A549 (cell line): ENCODE measurements at places on chromosomes 12 and 14.

GRCh38 chr12:126967152-126967551 is 1299.8 kb upstream of the TMEM132C start:
- no peak for DNase-seq

- DNase-seq: no peak
Measured at GRCh38 chr12:106487664-106488063, 95.1 kb upstream of the RFX4 start.

DNA sequence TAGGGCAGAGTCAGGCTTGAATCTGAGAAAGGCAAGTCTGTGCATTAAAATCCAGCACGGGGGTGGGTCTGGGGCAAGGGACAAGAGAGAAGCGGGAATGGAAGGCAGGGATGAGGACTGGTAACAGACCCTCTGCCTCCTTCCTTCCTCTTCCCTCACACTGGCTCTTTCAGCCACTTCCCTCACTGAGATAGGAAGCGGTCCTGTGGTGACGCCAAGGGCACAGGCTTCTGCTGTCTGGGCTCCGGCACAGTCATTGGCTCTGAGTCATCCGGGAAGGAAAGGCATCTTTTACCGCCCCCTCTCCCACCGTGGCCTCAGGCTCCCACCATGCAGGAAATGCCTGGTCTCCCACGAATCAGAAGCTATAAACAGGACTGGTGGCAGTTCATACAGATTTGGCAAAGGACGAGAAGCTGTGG is 70.2 kb downstream of the ETV6 start:
- DNase-seq: no peak

DNA sequence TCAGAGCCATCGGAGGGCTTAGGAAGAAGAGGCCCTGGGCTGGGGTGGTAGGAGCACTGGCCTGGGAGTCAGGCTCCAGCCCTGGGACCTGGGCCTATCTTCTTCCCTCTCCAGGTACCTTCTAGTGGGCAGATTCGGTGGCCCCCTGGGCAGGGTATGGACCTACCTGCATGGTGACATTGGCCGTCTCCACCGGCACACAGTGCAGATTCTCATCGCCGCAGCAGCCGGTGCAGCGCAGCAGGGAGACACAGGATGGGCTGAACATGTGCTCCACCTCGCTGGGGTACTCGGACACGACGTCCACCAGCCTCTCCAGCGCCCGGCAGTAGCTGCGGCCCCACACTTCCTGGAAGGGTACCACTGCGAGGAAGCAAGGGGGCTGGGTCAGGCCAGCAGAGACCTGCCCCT is 6.2 kb downstream of the PGF start:
- no peak for DNase-seq
